ENCODE measurements at places on chromosomes 3 and 15.

- no peak for DNase-seq
Observed at GRCh38 chr3:188076176-188076575, 77.8 kb upstream of the LPP start.

GRCh38 chr3:161265916-161266571 lies 44.9 kb downstream of the NMD3 start:
- no peak for DNase-seq

GRCh38 chr3:65607101-65607500 lies 431.6 kb downstream of the MAGI1 start:
- DNase-seq, result no peak

GRCh38 chr3:70731046-70731445 lies 418.6 kb upstream of the MDFIC2 start:
- DNase-seq, result no peak

GRCh38 chr3:58170376-58170775 lies 40.4 kb downstream of the DNASE1L3 start:
- DNase-seq, result no peak

DNA sequence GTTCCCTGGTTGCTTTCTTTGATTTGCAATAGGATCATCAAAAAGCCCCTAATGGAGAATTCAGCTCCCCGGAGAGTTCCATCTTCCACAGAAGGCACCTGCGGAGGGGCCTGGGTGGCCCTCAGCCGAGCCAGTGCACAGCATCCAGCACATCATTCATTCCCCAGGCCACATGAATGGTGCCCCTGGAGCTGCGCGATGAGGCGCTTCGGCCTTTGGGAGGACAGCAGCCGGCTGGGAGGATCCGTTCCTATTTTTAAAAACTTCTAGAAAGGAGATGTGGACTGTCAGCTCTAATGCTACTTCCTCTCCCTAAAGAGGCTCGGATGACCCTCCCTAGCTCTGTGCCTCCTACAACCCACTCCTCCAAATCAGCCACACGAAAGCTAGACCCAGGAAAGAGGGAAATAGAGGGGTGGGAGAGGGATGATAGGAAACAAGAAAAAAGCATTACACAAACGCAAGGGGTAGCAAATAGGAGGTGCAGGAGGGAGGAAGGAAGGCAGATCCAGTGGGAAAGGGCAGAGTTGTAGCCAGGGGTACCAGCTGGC lies 20.3 kb downstream of the EHD4 start:
- no peak for DNase-seq

DNA sequence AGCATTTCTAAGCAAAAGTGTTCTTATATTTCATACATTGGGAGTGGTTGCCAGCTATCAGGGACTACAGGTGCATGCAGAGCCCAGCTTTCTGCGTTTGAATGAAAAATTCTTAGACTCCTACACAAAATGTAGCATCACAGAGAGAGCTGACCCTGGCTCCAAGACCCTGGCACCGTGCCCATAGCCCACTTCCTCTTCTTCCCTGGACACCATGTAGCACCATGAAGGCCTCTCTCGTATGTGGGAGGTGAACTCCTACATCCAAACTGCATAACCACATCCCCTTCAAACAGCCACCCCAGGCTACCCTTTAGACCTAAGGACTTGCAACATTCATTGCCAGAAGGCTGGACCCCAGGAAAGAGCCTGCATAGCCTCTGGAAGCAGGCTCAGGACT lies 35.8 kb upstream of the ATOSA start:
- DNase-seq, result no peak

GRCh38 chr3:187105700-187106099 lies 33.6 kb downstream of the RPL39L start:
- DNase-seq, result no peak

DNA sequence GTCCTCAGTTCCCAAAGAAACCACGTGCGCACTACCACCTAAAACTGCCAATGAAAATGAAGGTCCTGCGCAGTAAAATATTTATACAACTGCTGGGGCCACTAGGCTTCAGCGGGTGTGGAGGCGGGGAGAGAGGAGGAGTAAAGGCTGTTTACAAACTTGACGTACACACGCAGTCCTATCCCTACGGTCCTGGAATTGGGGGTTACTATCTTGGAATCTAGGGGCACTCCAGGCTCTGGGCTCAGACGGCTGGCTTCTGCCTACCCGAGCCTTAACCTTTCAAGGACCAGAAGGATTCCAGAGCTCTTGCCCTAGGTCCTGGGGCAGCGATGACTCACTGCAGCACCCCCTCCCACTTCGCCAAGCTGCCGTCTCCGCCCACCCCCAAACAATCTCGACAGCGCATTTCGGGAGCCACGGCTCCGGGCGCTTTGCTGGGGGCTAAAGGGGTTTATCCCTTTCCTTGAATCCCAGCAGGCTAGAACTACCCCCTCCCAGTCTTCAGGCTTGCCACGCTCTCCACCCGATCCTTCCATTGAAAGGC lies 3.0 kb downstream of the ADAMTS9 start:
- no peak for DNase-seq

DNA sequence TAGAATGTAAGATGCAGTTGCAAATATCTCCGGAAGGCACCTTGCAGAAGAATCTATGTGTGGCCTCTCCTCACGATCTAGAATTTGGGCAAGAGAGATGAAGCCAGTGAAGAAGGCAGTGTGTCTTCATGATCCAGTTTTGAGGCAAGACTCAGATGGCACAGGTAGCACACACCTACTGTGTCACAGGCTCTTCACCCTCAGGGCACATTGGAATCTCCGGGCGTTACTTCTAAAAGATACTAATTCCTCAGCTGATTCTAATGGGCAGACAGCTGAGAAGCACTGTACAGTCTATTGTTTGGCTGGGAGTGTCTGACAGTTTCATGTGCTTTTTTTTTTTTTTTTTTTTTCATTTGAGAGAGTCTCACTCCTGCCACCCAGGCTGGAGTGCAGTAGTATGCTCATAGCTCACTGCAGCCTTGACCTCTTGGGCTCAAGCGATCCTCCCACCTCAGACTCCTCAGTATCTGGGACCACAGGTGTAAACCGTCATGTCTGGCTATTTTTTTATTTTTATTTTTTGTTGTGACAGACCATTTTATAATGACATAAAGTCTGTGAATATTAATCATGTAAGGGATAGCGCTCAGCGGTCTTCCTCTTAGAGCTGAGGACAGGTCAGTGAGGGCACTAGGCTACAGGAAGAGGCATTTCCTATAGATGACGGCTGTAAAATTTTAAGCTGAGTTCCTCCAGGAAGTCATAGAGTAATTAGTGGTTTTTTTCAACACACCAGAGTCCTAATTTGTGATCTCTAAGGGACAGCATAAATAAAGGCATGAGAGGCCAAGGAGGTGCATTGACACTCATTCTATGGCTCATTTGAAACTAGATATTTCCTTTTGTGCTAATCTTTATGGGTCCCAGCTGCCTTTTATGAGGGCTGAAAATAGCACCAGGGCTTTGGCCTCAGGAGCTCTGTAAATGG lies 4.0 kb downstream of the C3orf52 start:
- no peak for DNase-seq

DNA sequence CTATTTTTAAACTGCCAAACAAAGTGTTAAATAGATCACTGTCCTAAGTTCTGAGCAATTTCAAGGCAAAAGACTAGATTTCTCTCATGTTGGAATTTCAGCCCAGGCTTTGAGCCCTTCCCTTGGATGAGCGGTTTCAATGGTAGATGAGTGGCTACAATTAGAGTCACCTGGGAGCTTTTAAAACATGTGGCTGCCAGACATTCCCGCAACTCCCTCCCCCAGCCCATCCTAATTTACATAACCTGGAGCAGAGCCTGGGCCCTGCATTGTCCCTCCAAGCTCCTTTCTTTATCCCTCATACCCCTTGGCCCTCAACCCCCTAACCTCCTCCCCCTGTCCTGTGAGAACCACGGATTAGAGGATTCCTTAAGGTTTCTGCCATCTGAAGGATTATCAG lies 357.5 kb upstream of the UMPS start:
- DNase-seq, result no peak

GRCh38 chr3:113104357-113105092 lies 106.8 kb upstream of the BOC start:
- DNase-seq, result no peak

- no peak for DNase-seq
Observed at GRCh38 chr15:41925086-41925608, 31.3 kb upstream of the SPTBN5 start.

- no peak for DNase-seq
Observed at GRCh38 chr3:72082186-72082715, 297.3 kb upstream of the PROK2 start.

DNA sequence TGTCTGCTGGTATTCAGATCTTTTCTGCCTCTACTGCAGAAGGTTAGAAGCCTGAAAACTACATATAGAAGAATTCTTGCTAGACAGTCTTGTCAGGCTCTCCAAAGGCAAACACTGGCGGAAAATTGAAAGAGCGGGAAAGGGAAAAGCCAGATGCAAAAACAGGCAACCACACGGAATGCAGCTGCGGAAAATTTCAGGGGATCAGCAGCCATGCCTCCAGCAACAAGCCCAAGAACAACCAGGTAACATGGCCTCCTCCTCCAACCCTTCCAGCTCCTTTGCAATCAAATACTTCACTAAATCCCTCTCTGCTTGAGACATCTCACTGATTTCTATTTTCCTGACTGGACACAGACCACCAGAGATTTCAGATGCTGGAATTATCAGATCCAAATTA lies 9.6 kb downstream of the UBP1 start:
- DNase-seq, result no peak

- no peak for DNase-seq
Observed at GRCh38 chr3:2950159-2950558, 160.0 kb downstream of the IL5RA start.

DNA sequence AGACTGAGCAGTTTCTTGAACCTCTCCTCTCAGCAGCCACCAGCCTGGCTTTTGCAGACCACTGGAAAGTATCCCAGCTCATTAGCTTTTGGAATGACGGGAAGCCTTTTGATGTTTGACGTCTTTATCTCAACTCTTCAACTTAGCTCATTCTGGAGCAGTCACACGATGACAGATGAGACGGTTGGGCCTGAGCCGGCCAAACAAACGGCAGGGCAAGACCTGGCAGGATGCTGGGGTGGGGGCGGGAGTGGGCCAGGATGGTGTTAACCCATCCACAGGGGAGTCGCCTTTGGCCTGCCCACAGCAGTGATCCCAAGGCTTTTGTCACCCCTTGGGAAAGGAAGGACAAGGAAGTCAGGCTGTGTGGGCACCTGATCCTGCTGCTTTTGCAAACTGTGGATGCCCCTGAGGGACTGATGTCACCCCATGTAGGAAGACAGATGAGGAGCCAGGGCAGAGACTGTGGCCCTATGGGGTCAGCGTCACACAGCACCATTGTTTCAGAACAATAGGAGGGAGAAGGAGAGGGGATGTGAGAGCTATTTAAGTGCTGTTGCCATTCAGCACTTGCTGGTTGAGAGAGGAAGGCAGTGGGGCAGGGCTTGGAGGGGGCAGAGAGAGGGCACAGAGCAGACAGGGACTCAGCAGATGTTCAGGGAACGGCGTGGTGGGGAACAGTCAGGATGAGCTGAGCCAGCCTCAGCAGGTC lies 121.9 kb upstream of the CTDSPL start:
- no peak for DNase-seq

DNA sequence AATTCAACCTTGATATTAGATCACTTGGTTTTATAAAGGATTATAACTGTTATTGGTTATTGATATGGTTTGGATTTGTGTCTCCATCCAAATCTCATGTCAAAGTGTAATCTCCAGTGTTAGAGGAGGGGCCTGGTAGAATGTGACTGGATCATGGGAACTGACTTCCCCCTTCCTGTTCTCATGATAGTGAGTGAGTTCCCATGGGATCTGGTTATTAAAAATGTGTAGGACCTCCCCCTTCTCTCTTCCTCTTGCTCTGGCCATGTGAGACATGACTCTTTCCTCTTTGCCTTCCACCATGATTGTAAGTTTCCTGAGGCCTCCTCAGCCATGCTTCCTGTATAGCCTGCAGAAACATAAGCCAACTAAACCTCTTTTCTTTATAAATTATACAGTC lies 136.0 kb upstream of the UBE2E2 start:
- no peak for DNase-seq

DNA sequence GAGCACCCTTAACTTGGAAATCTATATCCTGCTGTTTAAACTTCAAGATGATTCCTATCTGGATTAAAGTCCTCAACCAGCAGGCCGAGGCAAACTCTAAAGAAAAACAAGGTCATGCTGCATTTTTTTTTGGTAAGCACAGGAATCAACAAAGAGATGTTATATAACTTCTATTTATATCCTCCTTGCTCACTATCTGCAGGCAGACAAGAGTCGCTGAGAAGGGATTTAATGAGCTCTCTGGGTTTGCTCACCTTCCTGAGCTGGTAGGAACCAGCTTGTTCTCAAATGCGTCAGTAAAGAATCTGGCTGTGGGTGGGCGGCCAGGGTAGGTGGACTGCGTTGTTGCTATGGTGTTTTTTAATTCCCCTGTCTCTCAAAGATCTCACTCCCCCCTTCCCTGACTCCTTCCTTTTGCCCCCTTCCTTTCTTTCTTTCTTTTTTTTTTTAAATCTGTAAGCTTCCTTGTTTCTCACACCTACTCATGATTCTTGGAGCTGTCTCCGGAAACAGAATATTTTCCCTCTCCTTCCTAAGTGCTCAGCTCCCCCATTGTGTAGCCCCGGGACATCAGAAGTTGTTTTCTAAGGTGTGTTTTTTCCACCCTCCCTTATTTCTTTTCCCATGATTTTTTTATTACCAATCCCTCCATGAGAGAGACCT lies 228.8 kb upstream of the BHLHE40 start:
- DNase-seq, result peak; percentile 68

GRCh38 chr3:156163848-156164247 lies 43.5 kb downstream of the KCNAB1 start:
- DNase-seq, result no peak

GRCh38 chr3:184174284-184174645 lies 390 bp upstream of the AP2M1 start:
- DNase-seq, result no peak

DNA sequence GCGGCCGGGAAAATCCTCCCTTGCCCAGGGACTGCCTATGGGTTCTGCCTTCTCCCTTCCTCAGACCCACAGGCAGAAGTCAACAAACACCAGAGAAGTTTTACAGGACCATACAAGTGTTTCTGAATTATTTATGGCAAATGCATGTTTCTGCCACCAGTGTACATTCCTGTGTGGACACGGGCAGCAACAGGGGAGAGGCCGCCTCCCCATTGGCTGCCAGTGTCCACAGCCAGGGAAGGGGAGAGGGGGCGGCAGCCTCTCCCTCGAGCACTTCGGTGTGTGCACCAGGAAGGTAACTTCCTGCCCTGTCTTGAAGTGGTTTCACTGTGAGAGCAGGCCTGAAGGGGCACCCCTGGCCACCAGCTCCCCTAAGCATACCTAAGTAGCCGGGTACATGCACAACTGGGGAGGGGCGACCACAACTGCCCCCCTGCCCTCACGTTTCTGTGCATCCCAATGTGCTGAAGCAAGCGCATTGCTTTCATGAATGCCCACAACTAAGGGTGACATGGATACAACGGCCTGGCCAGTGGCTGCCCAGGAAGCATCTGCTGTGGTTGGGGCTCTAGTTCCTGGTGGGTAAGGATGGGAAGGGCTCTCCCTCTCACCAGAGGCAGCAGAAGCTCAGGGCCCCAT lies 14.8 kb upstream of the SHISA5 start:
- no peak for DNase-seq
